Vagina (tissue), 2 donors: ENCODE measurements at places on chromosomes 4 and X. TPM values are rescaled to one million over a fixed set of nuclear protein-coding genes. Genes with fewer than 3 reads are reported as not detected.

FHIP1A gene
- 20.4 TPM for total RNA-seq

DNA sequence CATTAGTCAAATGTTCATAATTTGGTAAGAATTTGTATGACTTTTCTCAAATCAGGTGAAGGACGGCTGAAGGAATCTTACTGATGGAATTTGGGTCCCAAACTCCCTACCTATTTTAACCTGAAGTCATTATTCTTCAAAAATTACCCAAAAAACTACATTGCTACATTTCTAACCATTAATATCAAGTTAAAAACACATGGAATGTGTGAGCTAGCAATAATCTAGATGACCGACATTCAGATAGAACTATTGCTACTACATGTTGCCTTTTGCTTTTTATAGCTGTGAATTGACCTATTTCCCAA, 25.3 kb upstream of the WWC2 start:
- H3K4me1 ChIP-seq, result no peaks in the 10 kb centered on the region
- H3K27ac ChIP-seq, result no peak overlapping the region
- H3K27me3 ChIP-seq, result no peaks in the 10 kb centered on the region
- no peak for DNase-seq
- no peak overlapping the region for H3K4me3 ChIP-seq

- no peaks in the 10 kb centered on the region for H3K4me1 ChIP-seq
- H3K27ac ChIP-seq, result no peak overlapping the region
- H3K4me3 ChIP-seq, result no peak overlapping the region
Measured at GRCh38 chr4:56512166-56512565, 6.6 kb downstream of the ARL9 start.

DNA sequence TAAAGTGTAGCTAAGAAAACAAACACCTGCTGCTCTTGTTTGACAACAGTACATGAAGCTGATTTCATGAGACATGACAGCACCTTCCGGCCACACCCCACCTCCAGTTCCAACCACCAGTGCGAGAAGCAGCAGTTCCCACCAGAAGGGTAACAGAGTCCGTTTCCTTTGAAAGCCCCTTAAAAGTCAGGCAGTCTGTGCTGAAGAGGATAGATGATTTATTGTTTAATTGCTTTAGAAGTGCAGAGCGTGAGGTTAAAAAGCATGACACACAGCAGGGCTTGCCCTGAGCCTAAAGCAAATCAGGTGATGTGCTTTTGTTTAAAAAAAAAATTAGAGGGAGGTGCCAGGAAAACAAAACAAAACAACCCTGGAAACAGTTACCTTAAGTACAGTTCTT, 82.6 kb downstream of the HADH start:
- H3K4me3 ChIP-seq, result no peak overlapping the region
- no peaks in the 10 kb centered on the region for H3K27me3 ChIP-seq
- H3K4me1 ChIP-seq, result no peaks in the 10 kb centered on the region
- no peak for DNase-seq
- H3K36me3 ChIP-seq, result no peaks in the 10 kb centered on the region

- no peaks in the 10 kb centered on the region for H3K27me3 ChIP-seq
- DNase-seq, result no peak
- H3K4me3 ChIP-seq, result no peak overlapping the region
- H3K4me1 ChIP-seq, result peaks cover 37% of the 10 kb centered on the region
- no peaks in the 10 kb centered on the region for H3K36me3 ChIP-seq
Measured at GRCh38 chr4:145177511-145177905, 2.9 kb downstream of the OTUD4 start.
